Left lung (tissue), 14 donors: ENCODE measurements at places on chromosomes 4 and X. TPM values are rescaled to one million over a fixed set of nuclear protein-coding genes. Genes with fewer than 3 reads are reported as not detected.

DNA sequence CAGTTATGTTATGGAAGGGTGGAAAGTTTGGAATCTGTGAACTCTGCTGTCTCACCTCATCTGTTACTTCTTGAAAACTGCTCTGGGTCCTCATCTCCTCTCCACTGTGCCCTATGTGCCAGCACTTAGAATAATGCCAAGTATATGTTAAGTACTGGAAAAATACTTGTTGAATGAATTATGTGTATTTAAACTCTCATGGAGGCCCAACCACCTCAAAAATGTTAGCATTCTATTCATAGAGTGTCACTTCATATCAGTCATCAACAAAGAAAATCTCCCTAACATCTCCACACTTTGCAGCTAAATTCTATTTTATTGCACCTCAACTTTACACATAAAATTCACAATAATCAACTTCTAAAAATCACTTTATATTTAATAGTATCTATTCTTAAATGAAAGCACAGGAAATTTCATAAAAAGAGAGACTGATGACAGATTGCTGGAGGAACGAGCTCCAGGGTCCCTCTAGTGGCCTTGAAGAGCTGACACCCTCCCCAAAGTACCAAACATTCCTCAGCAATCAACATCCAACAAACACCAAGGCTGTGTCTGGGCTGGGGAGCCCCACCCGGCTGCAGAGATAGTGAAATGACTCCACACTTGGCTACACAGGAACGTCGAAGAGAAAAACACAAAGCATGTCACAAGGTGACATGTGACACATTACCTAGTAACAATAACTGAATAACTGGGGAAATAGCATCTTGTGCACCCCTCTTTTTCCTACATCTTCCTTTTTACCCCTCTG is 45.8 kb downstream of the SLC39A8 start:
- peak; percentile 57 for DNase-seq

DNA sequence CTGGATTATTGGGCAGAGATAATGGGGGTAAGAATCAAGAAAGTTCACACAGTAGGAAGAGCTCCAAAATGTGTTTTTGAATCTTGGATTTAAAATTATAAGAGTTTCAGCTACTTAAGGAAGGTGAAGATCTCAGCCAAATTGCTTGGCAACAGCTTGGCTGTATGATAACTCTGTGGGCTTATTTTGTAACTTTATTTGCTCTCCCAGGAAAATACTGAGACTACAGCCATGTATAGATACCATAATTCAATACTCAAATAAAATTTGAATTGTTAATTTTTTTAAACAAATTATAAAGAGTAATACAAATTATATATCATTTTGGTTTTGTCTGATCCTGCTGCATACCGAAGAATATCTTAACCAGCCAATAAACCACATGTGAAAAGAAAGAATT is 129.5 kb upstream of the INPP4B start:
- no peak for DNase-seq

DNA sequence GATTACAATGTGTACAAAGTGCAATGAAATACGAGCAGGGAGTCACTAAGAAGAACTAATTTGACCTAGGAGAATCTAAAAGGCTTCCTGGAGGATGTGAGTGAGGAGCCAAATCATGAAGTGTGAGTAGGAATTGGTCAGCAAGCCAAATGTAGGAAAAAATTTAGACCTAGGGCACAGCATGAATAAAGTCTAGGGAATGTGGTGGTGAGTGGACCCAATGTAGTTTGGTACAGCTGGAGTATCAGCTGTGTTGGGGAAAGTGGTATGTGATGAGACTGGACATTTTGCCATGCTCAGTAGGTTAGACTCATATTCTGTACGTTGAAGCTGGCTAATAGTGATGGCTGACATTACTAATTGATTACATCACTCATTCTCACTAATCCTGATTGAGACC is 191.0 kb downstream of the AFF2 start:
- DNase-seq: no peak

DNA sequence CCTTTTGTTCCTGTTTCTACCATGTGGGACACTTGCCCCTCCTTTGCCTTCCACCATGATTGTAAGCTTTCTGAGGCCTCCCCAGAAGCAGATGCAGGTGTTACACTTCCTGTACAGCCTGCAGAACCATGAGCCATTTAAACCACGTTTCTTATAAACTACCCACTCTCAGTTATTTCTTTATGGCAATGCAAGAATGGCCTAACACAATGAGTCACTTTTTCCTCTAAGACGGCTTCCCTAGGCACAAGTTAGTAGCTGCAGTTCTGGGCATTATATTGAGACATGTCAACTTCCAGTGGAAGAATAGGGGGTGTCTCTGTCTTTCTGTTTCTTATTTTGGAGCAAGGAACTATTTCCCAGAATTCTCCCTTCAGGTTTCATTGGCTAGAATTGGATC is 32.9 kb upstream of the DIPK2B start:
- no peak for DNase-seq

DNA sequence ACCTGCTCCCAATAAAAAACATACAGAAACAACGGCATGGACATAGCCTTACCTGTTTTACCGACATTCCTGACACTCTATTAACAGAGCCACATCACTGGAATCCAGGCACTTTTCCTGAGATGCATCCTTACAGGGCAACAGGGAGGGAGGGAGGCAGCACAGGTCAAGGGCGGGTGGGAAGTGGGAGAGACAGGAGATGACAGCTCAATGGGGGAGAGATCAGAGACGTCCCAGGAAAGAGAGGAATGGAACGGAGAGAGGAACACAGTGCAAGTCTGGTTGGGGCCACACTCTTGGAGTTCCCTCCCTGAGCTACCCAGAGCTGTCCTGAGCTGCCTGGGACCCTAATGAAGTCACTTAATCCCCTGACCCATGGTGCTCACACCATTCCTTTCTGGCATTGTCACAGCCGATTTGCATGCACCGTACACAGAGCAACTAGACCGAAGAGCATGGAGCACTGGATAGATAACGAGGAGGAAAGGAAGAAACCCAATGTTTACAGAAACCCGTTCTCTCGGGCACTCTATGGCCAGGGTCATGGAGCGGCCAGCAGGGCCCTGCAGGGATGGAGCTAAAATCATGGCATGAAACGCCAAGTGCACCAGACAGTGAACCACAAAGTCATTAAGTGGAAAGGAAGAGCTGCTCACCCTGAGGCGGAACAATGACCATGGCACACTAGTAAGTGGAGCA is 93.1 kb downstream of the NSUN7 start:
- no peak for DNase-seq

DNA sequence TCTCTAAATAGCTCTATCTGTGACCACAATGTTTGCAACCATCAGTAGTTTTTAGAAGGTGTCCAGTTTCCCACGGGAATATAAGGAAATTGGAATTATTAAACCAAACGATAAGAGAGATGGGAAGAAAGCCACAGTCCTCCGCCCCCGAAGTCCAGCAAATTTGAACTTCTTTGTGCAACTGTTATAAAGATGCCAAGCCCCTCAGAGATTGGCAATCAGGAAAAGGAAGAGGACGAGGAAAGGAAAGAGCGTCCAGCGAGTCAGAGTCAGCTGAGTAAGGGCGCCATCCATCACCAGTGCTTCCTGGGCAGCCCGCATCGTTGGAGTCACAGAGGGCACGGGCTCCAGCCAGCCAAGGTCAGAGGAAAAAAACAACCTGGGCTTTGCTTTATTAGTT is 35.7 kb downstream of the LDB2 start:
- DNase-seq: no peak

- no peak for DNase-seq
Measured at GRCh38 chrX:45050558-45050957, 150.1 kb downstream of the DIPK2B start.

DNA sequence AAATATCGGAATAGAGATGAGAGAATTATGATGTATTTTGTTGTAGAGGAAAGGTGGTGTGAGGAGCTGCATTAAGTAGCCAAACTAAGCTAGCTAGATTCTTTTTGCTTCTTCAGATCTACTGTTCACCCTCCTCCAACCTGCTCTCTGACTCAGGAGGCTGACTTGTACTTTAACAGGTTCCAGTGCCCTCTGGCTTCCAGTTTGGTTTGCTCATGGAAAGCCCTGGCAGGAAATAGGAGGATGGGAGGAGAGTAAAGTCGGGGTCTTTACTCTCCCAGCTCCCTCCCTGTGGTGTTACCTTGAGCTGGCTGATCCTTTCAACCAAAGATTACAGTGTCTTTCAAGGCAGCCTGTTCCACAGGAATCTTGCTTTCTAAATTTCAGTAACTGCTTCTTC is 277.0 kb upstream of the EDA2R start:
- DNase-seq: no peak

GRCh38 chr4:45475548-45475947 is 648.3 kb downstream of the GABRG1 start:
- DNase-seq: no peak

DNA sequence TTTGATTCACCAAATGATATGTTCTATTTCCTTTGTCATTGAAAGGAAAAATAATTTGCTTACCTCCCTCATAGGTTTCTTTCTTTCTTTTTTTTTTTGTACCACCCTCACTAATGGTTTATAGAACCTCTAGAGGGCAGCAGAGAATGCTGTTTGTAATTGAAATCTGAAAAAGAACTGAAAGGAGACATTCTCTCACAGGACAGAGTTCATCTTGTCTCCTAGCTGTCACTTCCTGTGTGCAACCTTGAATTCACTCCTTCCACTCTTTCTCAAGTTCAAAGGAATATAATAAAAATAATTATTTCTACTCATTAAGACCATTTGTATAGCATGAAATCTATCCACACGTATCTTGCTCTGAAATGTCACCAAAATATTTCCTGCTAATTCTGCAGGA is 51.0 kb downstream of the GUCY1B1 start:
- peak; percentile 73 for DNase-seq

DNA sequence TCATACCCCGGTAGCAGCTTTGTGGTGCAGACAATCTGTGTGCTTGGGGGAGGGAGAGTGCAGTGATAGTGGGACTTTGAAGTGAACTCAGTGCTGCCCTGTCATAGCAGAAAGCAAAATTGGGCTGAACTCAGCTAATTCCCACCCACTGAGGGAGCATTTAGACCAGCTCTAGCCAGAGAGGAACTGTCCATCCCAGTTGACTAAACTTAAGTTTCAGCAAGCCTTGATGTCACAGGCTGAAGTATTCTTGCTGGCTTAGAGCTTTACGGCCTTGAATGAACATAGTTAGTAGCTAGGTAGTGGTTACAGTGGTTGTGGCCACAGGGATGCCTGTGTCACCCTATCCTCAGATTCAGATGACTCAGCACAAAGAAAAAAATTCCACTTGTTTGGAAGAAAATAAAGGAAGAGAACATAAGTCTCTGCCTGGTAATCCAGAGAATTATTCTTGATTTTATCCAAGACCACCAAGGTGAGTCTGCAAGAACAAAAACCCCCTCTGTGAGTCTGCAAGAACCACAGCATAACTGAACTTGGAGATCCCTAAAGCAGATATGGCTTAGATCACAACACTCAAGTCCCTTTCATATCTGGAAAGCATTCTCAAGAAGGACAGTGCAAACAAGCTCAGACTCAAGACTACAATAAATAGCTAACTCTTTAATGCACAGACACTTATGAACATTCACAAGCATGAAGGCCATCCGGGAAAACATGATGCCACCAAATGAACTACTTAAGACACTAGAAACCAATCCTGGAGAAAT is 39.4 kb downstream of the ADH7 start:
- no peak for DNase-seq

Gene ARR3
- 1.6 TPM for polyA plus RNA-seq

Gene ZNF595
- 20.4 TPM for polyA plus RNA-seq
